Heart left ventricle (tissue), 16 donors: ENCODE measurements at places on chromosomes 1 and 21.

DNA sequence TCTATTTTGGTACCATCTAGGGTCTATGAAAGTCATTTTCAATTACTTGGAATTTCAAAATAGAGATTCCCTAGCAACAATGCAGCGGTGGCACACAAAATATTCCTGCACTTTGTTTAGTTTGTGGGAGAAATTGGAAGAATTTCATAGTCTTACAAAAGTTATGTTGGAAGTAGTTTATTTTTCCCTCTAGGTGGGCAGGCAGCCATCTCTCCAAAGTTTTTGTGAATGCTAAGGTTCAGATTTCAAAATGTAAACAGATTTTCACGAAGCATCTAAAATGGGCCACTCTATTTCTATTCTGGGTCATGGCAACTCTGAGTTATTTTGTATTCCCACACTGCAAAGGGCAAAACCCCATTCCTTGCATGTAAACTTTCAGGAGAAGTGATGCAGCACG lies 8.0 kb downstream of the SMCP start:
- DNase-seq: no peak

DNA sequence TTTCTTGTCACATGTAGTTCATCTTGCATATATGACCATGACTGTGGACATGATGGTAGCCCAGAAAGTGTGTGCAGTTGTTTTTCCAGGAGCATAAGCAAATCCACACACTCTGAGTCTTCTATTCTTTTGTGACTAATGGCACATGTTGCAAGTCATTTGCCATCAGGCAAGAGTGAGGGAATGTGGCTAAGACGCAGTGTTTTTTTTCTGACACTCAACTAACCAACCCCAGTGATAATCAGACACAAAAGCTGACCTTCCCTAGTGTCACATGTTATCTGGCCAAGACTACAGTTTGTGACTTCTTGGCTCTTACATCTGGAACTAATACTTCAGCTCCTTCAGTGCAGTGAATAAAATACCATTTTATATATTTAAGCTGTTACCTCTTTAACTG lies 108.8 kb downstream of the ITSN1 start:
- DNase-seq: no peak

DNA sequence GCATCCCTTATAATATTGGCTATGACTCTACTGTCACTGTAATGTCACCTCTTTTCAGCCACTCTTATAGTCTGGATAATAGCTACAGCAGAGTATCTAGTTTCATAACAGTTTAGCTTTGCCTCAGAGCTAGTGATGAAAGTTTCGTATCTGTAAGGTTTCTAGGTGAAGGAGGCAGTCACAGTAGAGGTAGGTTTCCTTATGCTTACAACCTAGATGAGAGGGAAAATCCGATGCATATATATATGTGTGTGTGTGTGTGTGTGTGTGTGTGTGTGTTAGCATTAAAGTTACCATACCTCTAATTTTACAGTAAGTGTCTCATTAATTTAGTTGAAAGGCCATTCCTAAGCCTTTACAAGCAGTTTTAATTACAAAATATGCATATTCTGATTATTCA lies 2.2 kb upstream of the TOR1AIP2 start:
- no peak for DNase-seq

GRCh38 chr21:26790296-26790695 lies 54.9 kb downstream of the ADAMTS1 start:
- no peak for DNase-seq

DNA sequence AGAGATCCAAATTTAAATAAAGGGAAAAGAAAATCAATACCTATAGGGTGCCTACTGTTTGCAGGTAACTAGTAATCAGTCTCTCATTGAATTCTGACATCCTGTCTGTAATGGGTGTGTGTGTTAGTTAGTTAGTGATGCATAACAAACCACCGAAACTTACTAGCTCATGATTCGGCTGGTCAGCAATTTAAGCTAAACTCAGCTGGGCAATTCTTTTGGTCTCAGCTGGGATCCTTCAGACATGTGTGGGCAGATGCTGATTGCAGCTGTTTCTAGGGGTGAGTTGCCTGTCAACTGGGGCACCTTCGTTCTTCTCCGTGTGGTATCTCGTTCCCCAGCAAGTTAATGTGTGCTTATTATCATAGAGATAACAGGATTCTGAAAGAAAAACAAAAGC lies 40.2 kb upstream of the ZNF124 start:
- DNase-seq: no peak

GRCh38 chr1:211830328-211831142 lies at the start of gene LPGAT1:
LPGAT1 (minus strand) TSS chr1:211830763; CDS start chr1:211829296, 1,467 bp downstream.
- peak; percentile 88 for DNase-seq

DNA sequence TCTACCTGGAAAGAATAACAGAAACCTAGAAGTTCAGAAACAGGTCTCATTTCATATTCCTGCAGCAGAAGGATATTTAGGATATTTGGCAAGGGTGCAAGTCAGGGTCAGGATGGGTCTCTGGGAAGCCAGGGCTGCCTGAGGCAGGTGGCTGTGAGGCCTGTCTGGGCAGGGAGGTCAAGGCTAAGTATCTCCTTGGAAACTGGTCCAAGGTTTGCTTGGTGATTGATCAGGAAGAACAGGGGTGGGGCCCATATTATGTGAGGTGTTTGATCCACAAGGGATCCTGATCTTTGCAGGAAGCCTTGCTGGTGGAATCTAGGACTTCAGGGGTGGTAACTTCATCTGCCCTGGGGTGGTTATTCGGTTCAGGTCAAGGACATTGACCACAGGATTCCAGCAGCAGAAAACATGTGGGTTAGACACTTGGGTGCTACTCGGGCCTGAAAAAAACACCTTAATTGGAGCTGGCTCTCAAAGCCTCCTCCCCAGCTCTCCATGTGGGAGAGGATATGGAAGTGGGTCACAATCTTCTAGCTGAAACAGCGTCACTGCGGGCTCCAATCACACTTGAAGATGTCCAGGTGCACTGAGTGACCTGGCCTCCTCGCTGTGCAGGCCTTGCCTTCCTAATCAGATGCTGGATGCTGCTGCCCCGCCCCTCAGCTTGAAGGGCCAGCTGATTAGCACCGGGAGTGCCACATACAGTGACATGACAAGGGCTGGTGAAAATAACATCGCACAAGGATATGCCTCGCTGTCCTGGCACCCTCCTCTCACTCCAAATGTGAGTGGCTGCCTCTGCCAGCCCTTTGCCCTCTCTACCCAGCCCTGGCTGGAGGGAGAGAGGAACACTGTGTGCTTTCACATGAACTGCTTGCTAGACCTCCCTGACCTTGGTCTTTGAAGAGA lies 8.7 kb downstream of the CTNNBIP1 start:
- peak; percentile 59 for DNase-seq

- DNase-seq: no peak
Observed at GRCh38 chr1:38127428-38127827, 80.8 kb upstream of the POU3F1 start.

DNA sequence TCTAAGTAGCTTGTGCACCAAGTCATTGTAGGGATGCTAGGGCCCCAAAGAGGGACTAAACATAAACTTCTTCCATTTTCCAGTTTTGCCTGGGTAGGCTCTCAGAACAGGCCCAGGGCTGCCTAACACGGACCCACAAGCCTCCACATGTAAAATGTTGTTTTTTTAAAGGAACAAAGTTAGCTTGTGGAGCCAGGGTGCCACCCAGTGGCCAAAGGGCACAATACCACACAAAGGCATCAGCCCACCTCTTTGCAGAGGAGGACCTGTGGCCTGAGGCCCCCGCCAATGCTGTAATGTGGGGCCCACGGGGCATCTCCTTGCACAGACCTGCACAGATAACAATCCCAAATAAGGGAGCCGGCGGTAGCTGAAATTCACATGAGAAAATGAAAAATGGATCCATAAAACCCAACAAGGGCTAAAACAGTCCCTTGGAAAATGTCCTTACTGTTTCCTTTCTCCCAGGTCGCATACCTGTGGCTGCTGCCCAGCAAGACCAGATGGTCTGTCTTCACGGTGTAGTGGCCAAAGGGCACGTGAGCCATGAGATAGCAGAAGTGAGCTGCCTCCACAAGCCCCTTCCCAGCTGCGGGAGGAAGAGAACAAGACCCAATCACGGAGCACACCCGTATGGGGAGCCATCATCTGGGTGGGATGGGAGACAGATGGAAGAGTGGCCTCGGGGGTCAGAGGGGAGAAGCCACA lies 23.8 kb downstream of the SEC16B start:
- DNase-seq: peak; percentile 26

DNA sequence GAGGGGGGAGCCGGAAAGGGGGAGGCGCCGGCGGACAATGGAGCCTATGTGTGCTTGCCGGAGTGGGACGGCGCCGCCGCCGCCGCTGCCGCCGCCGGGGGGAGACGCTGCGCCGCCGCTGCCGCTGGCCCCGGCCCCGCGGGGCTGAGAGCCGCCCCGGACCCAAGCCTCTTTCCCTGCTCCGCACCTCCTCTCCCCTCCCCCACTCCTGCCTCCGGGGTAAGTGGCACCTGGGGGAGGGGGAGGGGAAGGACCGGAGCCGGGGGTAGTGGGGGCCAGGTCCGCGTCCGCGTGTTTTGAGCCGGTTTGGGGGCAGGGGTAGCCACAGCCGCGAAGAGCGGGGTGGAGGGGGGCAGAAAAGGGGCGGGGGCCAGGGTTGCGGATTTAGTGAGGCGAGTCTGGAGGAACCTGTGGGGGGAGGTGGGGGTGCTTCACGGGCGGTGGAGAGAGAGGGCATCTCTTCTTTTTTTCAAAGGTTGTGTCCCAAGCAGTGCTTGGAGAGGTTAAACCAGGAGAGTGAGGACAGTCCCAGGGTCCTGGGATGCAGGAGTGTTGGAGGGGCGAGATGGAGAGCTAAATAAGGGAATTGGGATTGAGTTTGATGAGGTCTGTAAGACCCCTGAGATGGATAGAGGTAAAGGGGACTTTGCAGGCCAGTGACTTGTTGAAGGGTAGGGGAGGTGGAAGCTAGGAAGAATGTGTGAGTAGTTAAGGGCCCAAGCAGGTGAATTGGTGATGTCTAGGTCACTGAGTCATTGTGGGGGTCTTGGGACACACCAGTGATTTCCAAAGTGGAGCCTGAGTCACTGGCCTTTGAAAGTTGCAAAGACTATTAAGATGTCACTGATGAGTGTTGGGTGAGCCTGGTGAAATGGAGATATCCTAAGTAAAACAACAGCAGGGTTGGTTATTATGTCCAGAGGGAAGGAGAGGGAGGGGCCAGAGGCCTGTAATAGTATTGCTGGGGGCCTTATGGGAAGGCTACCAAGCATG lies 59.1 kb downstream of the BCL9 start:
- no peak for DNase-seq

DNA sequence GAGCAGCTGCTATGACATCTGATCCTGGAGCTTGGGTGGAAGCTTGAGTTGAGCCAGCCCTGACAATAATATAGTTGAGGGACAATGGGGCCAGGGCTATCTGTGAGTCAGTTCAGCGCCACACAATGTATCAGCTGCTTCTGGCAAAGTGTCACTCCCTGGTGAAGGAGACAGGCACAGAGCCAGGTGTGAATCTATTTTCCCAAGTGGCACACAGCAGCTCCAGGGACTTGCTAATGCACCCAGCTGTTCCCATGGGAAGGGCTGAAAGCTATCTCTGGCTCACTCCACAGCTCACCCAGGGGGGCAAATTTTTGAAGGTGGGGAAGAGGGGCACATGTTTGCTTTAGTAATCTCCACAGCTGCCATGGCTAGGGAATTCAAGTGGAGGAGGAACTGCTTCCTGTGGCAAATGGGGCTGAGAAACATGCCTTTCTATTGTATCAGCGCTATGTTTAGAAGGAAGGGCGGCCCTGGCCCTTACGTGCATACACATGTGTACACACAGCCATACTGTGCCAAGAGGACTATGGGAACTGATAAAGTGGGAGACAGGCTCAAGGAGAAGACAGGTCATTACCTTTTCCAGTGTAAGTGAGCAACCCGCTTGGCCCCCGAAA lies 2.2 kb downstream of the CYB5R1 start:
- peak; percentile 63 for DNase-seq

DNA sequence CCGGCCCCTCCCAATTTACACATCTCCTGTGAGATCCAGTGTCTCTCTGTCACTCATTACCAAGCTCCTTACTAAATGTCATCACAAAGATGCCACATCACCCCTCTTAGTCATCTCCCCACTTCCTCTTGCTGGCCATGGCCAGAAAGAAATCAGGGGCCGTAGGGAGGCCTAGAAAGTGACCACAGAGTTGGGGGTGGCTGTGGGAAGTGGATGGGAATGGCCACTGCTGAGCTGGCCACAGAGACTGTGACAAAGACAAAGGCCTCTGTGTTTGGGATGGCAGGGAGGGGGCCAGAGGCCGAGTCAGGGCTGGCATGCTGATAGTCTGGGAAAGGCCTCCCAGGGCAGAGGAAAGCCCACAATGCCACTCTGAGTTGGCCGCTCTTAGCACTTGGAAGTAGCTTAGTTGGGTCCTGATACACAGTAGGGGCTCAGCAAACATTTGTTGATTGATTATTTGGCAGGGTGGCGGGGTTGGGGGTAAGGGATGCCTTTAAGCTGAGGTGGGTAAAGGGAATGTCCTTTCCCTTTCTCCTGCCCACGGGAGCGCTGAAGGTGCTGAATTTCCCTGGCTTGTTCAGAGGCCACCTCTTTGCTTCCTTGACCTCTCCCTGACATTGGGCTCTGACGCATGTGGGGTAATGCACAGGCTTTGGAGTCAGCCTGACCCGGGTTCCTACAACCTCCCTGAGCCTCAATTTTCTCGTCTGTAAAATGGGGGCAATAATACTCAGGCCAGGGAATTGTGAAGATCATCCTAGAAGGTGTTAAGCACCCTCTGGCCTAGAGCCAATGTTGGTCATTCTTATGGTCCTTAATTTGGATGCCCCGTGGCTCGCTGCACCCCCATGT lies 13.2 kb downstream of the NAV1 start:
- no peak for DNase-seq

DNA sequence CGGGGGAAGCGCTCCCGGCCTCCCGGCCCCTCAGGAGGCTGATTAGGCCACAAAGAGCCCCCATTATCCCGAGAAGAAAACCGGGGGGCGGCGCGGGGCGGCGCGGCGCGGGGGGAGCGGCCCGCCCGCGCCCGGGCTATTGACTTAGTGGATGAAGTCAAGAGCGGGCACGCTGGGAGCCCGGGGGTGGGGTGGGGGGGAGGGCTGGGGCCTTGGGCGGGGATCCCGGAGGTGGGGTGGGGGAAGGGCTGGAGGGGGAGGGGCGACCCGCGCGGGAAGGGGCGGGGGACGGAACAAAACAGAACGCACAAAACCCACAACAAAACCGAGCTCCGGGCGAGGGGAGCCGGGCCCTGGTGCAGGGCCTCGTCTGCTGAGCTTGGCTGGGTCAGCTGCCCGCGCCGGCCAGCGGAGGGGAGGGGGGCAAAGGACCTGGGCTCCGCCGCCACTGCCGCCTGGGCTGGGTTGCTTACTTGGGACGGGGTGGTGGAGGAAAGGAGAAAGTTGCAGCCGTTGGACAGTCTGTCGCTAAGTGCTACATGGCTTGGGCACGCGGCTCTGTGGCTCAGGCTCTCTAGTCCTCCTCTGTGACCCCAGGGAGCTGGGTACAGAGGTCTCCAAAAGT lies 16.3 kb downstream of the PAX7 start:
- DNase-seq: no peak

- no peak for DNase-seq
Observed at GRCh38 chr1:45306319-45306718, 20.4 kb upstream of the HPDL start.
